AG20443 (cell line): ENCODE measurements at places on chromosomes 4 and X.

- no peak for DNase-seq
These were observed 9.8 kb upstream of the UTP3 start for GRCh38 chr4:70678383-70678999.

GRCh38 chrX:153884590-153884989, 1.4 kb downstream of the L1CAM start:
- no peak for DNase-seq

DNA sequence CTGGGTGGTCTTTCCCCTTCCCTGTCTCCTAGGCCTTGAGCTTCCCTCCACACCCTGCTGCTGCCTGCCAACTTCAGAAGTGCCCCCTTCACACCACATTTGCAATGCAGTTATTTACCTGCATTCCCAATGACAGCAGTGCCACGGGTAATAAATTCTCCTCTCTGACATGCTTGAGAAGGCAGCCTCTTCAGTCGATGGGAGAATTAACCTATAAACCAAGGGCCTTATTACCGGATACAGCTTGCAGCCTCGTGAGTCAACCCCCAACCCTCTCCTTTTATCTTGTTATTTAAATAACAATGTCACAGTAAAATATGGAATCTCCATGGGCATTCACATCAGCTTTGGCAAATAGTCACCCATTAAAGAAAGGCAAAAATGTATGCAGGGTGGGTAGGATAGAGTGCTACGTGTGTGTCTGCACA, 34.7 kb upstream of the LGI2 start:
- DNase-seq: no peak

DNA sequence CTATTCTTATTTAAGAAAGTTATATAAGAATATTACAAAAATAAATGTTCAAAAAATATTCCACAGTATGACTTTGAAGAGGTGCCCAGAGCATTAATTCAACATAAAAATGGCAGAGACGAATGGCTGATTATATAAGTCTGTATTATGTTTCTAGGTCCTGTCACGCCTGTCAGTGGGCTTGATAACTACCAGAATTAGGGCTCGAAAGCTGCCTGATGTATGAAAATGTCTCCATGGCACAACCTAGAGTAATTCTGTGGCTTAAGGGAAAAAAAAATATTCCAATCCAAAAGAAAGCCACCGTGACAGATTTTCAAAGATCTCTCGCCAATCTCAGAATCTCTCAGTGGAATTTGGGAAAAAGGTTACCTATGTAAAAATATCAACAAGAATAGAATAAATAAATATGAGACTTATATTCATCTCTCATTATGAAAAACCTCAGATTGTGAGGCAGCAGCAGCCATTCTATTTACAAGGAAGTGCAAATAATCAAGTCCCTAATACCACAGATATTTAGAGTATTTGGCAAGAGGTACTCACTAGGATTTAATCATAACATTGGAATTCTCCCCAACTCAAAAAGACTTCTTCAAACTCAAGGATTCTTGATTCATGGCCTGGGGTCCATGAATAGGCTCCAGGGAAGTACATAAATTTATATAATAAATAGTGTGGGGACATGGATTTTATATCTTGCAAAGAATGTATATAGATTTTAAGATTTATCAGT, 489.1 kb upstream of the INTU start:
- DNase-seq: peak; percentile 50

DNA sequence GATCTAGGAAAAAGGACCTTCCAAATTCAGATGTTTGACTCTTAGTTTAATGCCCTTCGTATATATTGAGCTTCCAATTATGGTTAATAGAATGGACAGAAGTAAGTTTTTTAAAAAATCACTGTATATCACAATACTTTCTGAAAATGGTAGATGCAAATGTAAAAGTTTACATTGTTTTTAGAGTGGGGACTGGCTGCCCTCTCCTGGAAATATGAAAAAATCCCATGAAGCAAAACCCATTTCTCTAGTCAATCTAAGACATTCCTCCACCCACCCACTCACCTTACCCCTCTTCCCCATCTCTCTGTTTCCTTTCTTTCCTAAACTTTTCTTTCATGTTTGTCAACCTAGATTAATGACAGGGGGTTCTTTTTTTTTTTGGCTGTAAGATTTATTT, 134.5 kb downstream of the ARHGAP6 start:
- DNase-seq: peak; percentile 6
